ENCODE measurements at places on chromosomes 16 and 17.

DNA sequence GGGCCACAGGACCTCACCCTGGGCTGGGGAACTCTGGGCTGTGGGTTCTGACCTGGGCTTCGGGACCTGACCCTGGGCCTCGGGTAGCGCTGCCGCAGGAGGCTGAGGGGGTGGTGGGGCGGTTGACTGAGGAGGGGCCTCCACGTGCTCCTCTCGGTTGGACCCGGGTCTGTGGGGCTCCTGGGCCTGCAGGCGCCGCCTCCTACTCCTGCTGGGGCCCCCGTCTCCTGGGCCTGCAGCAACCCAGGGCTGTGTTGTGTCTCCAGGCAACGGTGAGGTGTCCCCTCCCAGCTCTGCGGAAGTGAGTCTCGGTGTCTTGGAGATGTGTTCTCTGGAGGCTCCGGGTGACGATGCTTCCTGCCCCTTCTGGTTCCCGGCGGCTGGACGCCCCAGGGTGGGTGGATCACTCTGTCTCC is 41.5 kb upstream of the GNG13 start:
- DNase-seq, result no peak

DNA sequence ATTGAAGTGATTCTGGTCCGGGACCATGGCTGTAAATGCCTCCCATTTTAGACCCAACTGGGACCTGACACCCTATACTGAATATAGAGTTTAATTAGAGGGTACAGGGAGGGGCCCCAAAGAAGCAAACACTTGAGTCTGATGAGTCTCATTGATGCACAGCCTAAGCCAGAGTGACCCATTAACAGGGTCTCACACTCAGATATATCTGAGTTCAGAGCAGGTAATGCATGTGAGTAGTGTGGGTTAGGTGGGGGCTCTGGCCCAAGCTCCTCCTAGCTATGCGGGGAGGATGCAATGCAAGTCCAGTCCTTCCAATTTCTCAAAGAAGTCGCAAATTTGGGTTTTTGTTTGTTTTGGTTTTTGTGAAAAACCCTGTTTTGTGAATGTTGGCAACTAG is 17.1 kb upstream of the MARCHF10 start:
- DNase-seq, result no peak

DNA sequence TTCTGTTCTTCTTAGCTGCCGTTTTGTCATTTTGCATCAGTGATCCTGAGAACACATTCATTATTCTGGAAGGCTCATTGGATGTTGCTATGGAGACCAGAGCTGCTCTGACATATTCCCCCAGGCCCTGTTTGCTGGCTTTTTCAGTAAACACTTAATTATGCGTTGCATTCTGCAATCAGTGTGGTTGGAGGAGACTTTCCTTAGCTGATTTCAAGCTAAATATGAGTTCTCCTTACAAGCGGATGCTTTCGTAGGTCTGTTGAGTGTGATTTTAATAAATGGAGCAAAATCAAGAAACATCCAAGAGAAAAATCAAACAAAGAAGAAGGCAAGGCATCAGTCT is 38.2 kb upstream of the NUDT7 start:
- DNase-seq, result no peak

- no peak for DNase-seq
Measured at GRCh38 chr16:89506791-89507191, 1.4 kb upstream of the SPG7 start.

DNA sequence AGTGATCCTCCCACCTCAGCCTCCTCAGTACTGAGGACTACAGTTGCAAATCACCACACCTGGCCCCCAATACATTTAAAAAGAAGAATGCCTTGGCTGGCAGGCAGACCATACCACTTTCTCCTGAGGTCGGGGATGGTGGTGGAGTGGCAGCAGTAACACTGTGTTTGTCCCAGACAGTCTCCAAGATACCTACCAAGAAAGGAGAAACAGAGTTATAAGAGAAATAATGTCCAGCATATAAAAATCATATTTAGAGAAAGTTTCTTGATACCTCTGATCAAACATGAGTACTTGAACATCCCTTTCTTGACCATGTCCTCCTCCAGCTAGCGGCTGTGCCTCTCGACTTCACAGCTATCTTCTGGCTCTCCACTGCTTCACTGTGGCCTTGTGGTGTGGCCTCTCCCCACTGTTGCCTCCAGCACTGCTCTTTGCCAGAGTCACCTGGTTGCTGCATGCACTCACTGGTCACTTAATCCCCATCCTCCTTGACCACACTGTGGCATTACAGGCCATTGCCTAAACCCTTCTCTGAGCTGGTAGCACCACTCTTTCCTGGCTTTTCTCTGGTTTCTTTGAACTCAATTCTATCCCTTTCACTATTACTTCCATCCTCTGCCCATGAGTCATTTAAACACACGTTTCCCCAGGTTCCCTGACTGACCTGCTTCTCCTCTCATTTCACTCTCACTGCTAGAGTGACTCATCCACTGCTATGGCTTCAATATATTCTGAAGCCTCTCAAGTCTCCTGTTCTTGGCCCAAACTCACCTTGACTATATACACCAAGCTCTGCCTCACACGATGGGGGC is 45.2 kb downstream of the XPO6 start:
- DNase-seq, result peak; percentile 24

- no peak for DNase-seq
Measured at GRCh38 chr16:57590654-57591085, 37.8 kb upstream of the ADGRG1 start.

DNA sequence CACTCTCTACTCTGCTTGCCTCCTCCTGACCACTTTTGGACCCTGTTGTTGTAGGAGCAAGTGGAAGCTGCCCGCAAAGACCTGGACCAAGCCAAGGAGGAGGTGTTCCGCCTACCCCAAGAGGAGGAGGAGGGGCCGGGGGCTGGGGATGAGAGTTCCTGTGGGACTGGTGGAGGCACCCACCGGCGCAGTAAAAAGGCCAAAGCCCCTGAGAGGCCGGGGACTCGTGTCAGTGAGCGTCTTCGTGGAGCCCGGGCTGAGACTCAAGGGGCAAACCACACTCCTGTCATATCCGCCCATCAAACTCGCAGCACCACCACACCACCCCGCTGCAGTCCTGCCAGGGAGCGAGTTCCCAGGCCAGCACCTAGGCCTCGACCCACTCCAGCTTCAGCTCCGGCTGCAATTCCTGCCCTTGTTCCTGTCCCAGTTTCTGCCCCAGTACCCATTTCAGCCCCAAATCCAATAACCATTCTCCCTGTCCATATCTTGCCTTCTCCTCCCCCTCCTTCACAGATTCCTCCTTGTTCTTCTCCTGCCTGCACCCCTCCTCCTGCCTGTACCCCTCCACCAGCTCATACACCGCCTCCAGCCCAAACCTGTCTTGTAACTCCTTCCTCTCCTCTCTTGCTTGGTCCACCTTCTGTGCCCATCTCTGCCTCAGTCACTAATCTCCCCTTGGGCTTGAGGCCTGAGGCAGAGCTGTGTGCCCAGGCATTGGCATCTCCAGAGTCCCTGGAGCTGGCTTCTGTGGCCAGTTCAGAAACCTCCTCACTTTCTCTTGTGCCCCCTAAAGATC is 11.0 kb upstream of the PHKG2 start:
- DNase-seq, result no peak

DNA sequence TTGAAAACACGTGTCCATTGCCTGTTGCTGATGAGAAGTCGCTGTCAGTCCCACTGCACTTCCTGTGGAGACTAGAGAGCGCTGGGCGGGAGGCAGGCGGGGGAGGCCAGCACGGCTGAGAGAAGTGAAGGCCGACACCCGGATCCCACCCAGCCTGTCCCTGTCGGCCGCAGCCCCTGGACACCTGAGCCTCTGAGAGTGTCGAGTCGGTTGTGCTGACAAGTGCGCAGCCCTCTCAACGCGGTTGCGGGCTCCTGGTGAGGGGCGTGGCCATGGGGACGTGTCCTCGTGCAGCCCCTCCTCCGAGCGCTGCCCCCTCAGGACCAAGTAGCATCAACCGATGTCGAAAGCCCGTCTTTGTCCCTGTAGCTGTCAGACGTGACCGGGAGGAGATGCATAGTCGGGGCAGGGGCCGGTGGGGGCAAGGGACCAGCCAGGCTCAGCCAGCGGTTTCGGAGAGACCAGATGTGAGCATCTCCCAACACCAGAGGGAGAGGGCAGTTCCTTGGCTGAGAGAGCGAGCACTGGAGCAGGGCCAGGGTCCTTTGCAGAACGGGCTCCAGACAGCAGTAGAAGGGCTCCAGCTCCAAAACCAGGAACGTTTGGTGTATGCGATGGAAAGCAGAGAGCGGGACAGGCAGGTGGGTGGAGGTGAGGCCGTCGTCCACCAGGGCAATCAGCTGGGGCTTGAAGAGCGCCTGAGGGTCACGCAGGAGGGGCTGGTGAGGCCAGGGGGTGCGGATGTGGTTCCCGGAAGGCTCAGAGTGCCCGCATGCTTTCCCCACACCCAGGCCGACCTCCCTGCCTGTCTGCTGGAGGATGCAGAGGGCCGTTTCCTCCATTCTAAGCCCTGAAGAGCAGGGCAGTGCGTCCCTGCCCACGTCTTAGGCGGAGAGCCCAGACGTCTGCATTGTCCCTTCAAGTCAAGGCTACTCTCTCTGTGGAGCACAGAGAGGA is 43.3 kb upstream of the CHMP6 start:
- DNase-seq, result no peak

GRCh38 chr16:57807252-57807967 is 5.1 kb upstream of the KIFC3 start:
- peak; percentile 70 for DNase-seq

DNA sequence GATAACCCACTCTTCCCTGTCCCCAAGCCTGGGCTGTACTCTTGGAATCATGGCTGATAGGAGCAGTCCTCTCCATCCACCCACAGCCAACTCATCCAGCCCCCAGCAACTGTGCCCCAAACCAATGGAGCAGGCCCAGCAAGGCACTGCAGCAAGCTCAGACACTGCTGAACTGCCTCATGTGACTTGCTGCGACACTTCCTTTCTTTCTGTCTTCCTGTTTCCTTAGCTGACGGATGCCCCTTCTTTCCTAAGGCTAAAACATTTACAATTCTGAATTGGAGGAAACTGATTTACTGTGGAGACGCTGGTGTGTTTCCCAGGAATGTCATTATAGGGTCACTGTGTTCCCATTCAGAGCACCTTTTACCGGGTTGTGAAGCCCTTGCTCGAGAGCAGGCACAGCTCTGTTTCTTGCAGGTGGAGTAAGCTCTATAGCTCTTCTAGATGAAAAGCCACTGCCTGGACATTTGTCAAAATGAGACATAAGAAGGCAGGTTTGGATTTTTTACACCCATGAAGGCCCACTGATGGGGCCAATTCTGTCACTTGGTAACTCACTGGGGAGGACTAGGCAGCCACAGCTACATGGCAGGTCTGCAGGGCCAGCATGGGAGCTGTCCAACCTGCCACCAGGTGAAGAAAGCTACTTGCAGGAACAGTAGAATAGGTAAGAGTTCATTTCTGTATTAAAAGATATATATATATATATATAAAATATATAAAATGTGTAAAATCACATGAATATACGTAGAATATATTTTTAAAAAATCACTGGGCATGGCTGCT is 27.4 kb downstream of the TMEM11 start:
- DNase-seq, result no peak

GRCh38 chr16:59514651-59515050 is 780.5 kb upstream of the GOT2 start:
- no peak for DNase-seq

DNA sequence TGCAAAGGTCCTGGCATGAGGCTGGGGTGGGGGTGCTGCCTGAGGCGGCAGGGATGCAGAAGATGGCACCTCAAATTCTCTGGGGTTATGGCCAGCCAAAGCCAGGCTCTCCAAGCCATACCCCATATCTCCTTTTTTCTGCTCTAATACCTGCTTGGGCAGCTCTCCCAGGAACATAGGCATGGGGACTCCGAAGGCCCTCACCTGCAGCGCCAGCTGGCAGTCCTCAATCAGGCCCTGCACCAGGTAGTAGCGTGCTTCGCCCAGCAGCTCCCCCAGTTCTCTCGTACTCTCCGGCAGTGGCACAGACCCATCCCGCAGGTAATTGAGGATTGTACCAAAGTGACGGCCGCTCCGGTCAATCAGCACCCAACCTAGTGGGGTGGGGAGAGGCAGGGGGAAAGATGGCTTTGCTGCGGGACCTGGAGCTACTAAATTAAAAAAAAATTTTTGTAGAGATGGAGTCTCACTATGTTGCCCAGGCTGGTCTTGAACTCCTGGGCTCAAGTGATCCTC is 3.0 kb downstream of the KCTD13 start:
- DNase-seq, result no peak

DNA sequence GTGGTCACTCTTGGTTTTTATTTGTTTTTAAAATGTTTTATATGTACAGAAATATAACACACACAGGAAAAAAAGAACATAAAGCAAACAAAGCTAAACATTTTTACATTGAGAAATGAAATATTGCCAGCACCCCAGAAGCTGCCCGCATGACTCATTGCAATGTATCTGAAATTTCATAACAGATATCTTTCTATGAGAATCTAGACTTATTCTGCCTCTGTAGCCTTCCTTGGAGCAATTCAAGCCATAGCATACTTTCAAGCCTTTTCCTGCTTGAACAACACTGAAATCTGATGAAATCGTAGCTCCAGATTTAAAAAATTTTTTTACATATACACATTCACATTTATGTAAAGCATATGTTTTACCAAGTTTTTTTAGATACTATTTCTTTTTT is 86.9 kb downstream of the RBBP6 start:
- no peak for DNase-seq

DNA sequence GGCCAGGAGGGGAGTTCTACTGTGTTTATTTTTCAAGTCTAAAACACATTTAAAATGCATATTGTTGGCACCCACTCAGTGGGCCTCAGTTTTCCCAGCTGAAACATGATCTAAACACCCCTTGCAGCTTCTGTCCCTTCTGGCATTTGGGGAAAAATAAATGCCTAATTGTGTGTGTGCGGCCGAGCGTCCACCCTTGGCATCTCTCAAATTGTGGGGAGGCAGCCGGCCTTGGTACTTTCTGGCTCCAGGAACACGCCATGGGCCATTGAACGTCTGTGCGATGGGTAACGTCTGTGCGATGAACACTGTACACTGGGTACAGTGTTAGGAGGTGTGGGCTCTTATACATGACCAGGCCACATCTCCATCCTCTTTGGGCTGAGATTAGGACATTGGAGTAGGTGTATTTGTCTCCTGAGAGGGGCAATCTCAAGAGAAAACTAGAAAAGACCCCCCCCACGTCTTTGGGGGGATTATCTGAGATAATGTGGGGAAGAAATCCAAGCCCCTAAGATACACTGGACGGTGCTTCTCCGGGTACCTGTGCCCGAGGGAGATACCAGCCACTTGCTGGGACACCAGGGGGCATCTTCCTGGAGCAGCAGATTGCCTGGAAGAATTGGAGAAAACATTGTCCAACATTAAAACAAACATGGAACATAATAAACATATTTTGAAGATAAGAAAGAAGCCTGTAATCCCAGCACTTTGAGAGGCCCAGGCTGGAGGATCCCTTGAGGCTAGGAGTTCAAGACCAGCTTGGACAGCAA is 54.9 kb downstream of the RAB11FIP4 start:
- DNase-seq, result no peak

Measured in H4 (cell line).